Activated CD4-positive, alpha-beta memory T cell treated with anti-CD3 and anti-CD28 coated beads, Interleukin-2, amount 10 ng/mL, durations not matched to agents 7 days and 5 days (primary cell): ENCODE measurements at places on chromosomes 11 and 22. TPM values are rescaled to one million over a fixed set of nuclear protein-coding genes. Genes with fewer than 3 reads are reported as not detected.
A peak's percentile ranks its signal among the peaks of the same experiment; 100 is the strongest.

Gene GPHA2
- not detected for total RNA-seq

DNA sequence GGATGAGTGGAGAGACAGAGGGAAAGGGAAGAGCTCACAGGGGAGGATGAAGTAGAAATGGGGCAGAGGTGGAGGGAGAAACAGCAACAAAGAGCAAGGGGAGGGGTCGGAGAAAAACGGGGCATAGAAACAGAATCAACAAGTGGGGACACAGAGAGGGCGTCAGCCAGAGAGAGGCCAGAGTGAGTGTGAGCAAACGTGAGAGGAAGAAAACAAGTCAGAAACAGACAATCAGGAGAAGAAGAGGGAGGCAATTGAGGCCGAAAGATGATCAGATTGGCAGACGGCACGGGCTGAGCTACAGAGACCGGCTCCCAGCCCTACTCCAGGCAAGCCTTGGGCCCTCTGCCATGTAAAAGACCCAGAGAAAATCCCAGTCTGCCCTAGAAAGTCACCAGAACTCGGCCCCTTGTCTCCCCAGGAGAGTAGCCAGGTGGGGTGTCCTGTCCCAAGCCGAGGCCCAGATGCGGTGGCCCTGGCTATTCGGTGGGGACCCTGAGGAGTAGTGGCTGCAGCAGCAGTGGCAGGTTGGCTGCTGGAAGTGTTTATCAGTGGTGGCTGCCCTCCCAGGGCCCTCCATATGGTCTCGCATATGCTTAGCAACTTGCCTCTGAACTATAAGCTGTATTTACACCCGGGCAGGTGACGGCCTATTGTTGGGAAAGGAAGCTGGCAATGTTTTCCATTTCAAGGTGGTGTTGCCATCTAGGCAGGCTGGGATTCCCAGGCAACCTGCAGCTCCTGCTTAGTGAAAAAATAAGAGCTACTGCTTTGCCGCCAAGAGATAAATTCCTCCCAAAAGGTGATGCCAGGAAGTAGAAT lies 14.8 kb upstream of the TSPAN18 start:
- no peak overlapping the region for H3K4me3 ChIP-seq
- H3K27ac ChIP-seq = no peak overlapping the region
- peaks cover 25% of the 10 kb centered on the region for H3K27me3 ChIP-seq
- H3K4me1 ChIP-seq = peaks cover 13% of the 10 kb centered on the region
- DNase-seq = no peak
- no peaks in the 10 kb centered on the region for H3K36me3 ChIP-seq

Gene MS4A6A
- total RNA-seq = not detected

- no peak for DNase-seq
- H3K27me3 ChIP-seq = no peaks in the 10 kb centered on the region
- H3K4me1 ChIP-seq = no peaks in the 10 kb centered on the region
- H3K36me3 ChIP-seq = no peaks in the 10 kb centered on the region
- H3K4me3 ChIP-seq = no peak overlapping the region
These were observed 315.1 kb downstream of the SOX6 start for GRCh38 chr11:16041207-16041606.

GRCh38 chr22:29344137-29344536 lies 28.6 kb upstream of the RASL10A start:
- peaks cover 2% of the 10 kb centered on the region for H3K4me1 ChIP-seq
- H3K27me3 ChIP-seq = no peaks in the 10 kb centered on the region
- H3K4me3 ChIP-seq = no peak overlapping the region
- H3K27ac ChIP-seq = peak overlapping the region; percentile 3
- DNase-seq = no peak
